ENCODE measurements at places on chromosomes 5 and 9.
A peak's percentile ranks its signal among the peaks of the same experiment; 100 is the strongest.

DNA sequence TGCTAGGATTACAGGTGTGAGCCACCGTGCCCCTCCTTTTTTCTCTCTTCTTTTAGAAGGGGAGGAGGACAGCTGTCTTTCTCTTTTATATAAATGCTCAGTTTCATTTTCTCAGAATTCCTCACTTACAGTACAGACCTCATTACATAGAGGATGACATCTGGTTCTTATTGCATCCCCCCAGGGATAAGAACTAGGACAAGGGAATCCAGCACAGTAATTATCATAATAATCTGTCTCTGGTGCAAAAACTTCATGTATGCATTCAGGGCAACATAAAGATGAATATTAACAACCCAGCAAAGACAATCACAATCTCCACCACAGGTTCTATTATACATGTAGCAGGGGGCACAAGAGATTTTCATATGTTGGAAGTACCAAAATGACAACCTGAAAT lies 5.1 kb downstream of the SPZ1 start:
- no peak for DNase-seq

- no peak for DNase-seq
These were observed 97.8 kb upstream of the C5orf63 start for GRCh38 chr5:127170918-127171600.

DNA sequence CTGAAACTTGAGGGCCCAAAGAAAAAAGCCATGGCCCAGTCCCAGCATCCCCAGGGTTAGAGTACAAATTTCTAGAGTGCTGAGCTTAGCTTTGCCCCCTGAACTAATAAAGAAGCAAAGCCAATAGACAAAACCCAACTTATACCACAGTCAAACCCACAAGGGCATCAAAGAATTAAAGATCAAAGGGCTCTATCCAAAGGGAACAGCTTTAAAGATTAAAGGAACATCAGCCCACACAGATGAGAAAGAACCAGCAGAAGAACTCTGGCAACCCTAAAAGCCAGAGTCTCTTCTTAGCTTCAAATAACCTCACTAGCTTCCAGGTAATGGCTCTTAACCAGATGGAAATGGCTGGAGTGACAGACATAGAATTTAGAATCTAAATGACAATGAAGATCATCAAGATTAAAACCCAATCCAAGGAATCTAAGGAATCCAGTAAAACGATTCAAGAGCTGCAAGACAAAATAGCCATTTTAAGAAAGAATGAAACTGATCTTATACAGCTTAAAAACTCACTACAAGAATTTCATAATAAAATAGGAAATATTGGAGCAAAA lies 93.9 kb downstream of the YIPF5 start:
- no peak for DNase-seq

GRCh38 chr5:155406815-155407214 lies 393.3 kb downstream of the KIF4B start:
- no peak for DNase-seq

- peak; percentile 82 for DNase-seq
These were observed 76.1 kb downstream of the TLE1 start for GRCh38 chr9:81613002-81613812.

DNA sequence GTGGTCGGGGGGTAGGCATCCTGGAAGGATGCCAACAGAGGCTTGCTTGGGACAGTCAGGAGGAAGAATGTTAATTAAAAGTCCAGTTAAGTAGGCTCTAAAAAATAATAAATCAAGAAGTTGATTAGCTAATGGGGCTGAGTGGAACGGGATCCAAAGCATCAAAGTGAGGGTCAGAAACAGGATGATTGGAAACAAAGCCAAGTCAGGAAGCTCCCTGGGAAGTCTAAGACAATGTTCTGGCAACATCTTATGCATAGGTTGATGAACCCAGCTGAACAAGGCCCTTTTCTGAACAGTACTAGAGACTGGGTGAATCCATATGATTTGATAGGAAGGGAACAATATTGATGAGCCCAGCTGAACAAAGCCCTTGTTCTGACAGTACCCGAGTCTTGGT lies 50.2 kb upstream of the STARD4 start:
- DNase-seq: no peak

DNA sequence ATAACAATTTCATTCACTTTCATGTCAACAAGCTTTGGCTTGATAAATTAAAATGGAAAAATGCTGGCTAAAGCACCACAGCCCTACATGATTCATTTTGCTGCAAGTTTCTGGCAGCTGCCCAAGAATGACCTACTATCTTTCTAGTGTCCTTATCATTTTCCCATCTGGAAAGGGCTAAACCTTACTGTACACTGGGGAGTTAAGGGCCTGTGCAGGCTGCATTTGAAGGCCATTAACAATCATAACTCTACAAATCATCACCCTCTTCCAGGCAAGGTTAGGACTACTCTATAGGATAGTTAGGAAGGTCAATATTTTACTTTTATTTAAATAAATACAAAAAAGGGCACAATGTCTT lies 579.7 kb upstream of the ZNF608 start:
- DNase-seq: no peak

DNA sequence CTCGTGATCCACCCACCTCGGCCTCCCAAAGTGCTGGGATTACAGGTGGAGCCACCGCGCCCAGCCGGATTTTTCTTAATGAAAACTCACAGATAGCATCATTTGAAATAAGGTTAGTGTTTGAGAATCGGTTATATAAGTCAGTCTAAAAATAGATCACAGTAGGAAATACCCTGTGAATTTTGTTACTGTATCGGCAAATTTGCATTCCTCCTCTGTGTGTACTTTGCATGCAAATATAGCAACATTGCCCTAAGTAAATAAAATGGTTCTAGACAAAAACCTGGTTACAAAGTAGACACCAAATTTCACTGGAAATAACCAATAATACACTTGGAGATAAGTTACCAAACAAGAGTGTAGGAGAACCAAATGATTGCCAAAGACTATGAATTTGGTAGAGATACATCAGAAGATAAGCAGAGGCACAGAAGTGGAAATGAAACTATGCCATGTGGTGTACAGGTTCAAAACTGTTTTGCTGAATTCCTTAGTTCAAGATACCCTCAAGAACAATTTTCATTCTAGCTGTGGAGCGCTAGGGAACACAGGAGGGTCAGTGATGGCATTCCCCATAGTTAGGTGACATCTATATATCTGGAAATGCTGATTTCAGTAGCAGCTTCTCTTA lies 58.1 kb downstream of the ICE1 start:
- DNase-seq: no peak

DNA sequence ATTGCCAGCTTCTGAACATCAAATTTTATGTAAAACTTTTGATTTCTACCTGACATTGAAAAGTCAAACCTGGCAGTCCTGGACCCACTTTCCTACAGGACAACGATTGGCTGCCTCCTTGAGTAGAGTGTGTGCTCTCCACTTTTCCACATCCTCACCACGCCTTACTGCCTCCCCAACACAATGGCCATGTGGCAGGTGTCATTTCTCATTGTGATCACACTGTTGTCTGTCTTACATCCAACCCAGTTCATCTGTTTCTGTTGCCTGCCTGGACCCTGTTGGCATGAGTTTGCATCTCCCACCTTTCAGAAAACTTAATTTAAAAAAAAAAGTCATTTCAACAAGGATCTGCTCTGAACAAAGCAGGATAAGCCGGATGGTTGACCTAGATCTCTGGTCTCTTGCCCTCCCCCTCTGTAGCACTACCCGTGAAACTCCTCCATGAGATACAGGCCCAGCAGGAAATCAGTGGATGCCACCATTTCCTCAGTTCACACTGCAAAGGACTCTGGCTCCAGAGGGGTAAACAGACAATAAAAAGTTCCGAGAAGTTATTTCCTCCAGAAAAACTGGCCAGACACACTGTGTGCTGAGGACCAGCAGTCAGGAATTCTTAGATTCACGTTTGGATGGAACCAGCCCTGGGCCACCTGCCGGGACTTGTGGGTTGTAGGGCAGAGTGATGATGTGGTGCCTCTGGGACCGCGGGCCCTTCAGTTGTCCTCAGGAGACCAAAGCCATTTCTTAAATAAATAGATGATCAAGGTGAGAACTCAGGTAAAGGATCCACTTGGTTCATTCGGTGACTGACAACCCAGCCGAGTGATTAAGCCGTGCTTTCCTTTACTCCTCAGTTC lies 48.6 kb downstream of the AMBP start:
- DNase-seq: peak; percentile 7

Data from femur (tissue), 1 donor.